ENCODE measurements at places on chromosomes 16 and 17.

DNA sequence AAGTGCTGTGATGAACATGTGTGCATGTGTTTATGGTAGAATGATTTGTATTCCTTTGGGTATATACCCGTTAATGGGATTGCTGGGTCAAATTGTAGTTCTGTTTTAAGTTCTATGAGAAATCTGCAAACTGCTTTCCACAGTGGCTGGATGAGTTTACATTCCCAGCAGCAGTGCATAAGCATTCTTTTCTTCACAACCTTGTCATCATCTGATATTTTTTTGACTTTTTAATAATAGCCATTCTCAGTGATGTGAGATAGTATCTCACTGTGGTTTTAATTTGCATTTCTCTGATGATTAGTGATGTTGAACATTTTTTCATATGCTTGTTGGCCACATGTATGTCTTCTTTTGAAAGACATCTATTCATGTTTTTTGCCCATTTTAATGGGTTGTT lies 18.5 kb downstream of the CCL8 start:
- no peak for DNase-seq

GRCh38 chr17:11645426-11645825 lies 47.2 kb downstream of the DNAH9 start:
- no peak for DNase-seq

DNA sequence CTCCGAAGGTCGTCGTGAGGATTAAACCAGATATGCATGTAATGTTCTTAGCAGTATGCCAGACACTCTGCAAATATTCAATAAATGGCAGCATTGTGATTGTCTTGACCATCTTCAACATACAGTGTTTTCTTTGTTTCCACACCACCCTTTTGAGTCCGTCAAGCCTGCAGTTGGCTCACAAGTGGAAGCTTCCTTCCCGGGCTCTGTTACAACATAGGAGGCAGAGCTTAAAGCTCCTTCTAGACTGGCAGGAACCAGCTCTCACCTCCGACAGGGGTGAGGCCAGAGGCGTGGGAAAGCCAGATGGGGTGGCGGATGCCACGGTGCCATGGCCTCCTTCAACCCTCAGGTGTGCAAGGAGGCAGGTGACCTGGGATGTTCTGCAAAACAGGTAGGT lies 138.3 kb downstream of the FOXL1 start:
- DNase-seq, result no peak

DNA sequence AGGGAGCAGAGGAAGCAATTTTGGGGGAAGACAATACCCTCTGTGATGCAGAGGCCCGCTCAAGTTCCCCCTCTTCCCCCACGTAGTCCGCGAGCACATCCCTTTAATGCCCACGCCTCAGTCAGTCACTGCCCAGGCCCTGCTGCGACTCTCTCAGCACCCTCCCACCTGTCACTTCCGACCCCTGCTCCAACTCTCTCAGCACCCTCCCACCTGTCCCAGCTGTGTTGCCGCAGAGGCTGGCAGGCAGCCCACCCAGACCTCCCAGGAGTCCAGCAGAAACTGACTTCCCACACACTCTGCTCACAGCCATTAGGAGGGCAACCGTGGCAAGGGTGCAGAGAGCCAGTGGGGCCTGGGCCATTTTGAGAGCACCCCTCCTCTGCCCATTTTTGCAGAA lies 92.7 kb downstream of the WSCD1 start:
- no peak for DNase-seq

DNA sequence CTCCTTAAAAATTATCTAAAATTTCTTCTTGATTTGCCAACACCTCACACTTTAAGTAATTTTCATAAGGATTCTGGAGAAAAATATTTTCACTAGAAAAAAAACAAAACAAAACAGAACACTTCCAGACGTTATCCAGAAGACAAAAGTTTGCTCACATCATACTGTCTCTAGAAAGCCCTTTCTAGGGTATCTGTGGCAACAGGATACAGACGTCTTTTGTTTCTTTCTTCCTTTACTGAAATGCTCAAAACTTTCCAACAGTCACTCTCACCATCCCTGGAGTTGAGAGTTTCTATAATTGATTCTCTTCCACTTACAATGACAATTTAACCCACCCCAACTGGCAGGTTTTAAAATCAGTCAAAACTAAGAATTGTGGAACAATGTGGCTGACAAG lies 2.6 kb downstream of the ZC3H7A start:
- DNase-seq, result no peak

- no peak for DNase-seq
These were observed 23.6 kb downstream of the GSDMB start for GRCh38 chr17:39894681-39895376.

GRCh38 chr17:33012522-33013033 lies 20.9 kb downstream of the SPACA3 start:
- no peak for DNase-seq

DNA sequence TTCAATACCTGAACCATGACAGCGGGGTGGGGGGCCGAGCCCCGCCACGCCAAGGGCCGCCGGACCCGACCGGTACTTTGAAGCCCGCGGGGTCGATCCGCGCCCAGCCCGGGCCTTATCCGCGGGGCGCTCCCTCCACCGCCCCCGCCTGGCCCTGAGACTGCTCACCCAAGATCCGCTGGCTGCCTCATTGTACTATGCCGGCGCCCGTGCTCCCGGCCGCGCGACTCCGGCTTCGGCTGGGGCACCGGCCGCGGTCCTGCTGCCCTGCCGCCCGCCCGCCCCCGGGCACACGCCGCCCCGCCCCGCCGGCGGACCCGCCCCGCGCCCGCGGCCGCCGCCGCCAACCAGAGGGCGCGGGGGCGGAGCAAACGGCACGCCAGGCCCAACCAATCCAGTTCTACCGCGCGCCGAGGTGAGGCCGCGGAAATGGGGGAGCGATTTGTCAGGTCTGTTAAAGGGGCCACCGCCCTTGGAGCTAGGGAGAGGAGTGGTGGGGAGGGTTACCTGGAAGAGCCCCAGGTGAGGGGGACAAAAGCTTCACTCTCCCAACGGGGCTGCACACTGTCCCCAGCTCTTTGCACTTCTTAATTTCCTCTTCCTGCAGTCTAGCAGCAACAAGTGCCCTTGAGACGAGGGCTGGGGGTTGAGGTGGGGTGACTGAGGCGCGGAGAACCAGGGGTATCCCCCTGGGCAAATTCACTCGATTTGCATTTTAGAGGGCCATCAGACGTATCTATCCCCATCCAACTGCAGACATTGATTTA lies at the start of gene TEX2:
Gene TEX2 (minus strand): TSS at position 261 of the 767 bp plus-strand sequence. CDS start 49,043 bp downstream, outside the sequence.
- peak; percentile 85 for DNase-seq

- DNase-seq, result no peak
These were observed 90.7 kb downstream of the PITPNC1 start for GRCh38 chr17:67467500-67468455.

DNA sequence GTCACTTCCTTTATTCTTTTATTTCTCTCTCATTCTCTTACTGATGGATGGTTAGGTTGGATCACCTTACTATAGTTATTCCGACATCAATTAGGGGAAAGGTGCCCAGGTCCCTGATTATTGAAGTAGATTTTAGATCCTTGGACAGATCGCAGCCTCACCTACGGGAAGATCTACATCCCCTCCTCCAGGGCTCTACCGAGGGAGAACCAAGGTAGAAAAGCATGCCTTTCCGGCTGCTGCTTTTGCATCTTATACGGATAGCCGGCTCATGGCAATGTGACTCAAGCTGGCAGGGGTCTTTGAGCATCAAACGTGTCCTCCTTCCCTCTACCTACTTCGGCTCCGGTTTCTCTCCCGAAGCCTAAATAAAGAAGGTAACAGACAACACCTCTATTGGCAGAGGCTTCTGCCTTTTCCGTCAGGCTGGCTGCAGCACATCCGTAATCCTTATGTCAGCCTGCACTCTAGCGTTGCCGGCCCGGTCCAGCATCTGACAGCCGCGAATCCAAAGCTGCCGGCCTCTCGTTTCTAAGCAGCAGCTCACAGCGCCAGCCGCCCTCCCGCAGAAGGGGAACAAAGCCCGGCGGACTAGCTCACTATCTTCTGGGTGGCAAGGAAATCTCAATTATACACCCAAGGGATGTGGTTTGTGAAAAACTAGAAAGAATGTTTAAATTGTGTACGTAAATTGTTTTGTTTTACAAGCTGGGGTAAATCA lies 46.9 kb downstream of the IRX6 start:
- DNase-seq, result no peak

DNA sequence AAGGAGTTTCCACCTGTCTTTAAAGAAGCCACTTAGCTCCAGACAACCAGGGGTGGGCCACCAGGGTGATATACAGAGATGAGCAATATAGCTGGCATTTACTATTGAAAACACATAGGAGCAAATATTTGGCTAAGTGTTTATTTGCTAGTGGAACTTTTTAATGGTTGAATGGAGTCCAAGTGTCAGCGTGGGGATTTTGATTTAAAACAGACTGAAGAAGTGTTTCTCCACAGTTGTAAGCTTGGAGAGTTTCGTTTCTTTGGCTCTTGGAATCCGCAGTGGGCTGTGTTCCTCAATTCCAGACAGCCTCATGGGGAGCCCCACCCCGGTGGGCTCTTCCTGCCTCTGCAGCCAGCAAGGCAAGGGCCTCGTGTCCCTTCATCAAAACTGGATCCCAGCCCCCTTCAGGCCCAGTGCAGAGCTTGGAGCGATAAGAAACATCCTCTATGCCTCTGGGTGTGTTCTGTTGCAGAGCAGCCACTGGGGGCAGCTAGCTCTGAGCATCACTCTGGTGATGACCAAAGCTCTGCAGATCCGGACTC lies 36.1 kb downstream of the NOG start:
- peak; percentile 2 for DNase-seq

DNA sequence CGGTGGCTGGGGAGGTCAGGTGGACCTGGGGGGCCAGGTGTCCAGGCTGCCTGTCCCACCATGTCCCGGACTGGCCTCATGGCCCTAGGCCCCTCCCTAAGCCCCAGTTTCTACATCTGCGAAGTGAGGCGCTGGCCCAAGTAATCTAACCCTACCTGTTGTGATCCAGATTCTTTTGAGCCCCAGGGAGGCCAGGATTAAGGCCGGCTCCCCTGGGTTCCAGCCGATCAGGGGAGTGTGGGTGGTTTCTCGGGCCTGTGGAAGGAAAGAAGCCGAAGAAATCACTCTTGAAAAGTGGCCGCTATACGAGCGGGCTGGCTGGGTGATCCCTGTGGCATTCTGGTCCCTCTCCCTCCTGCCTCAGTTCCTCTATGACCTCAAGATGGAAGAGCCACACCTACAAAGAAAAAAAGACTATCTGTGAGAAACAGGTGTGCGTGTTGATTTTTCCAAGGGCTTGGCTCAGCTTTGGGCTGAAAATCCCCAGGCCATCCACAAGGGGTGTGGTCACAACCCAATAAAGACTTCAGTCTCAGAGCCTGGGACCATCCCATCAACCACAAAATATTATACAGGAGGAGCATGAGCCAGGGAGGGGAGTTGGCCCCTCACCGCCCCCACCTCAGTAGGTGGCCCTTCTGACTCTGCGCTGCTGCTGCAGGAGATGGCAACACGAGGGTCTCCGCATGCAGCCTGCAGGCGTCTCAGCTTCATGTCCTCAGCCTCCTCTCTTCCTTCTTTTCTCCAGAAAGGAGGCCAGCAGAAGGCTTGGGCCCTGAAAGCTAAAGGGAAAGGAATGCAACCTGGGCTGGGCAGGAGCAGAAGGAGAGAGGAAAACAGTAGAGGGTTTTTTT lies 20.3 kb downstream of the GPR142 start:
- DNase-seq, result no peak

- DNase-seq, result no peak
These were observed 8.5 kb upstream of the SLC39A11 start for GRCh38 chr17:73101031-73101430.

GRCh38 chr17:77829843-77830799 lies 128.4 kb upstream of the TNRC6C start:
- DNase-seq, result no peak

GRCh38 chr16:80047842-80048241 lies 447.3 kb upstream of the MAF start:
- DNase-seq, result no peak

DNA sequence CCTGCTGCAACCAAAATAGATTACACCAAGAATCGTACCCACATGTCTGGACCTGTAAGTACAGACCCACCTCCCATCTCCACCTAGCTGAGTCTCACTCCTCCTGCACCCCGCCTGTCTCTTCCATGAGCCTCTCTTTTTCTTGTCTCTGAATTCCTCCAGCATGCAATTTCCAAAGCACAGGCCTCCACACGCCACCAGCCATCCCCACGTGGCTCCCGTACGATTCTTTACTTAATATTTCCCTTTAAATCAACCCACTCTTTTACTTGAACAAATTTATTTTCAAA lies 1.2 kb downstream of the RPH3AL start:
- DNase-seq, result no peak

GRCh38 chr16:53068423-53068833 lies 13.6 kb downstream of the CHD9 start:
- no peak for DNase-seq

GRCh38 chr16:29820271-29820701 lies at the start of gene MVP:
Gene MVP, plus strand, starts transcription at chr16:29820462. Its CDS starts 10,088 bp downstream, at chr16:29830550.
- DNase-seq, result peak; percentile 30

DNA sequence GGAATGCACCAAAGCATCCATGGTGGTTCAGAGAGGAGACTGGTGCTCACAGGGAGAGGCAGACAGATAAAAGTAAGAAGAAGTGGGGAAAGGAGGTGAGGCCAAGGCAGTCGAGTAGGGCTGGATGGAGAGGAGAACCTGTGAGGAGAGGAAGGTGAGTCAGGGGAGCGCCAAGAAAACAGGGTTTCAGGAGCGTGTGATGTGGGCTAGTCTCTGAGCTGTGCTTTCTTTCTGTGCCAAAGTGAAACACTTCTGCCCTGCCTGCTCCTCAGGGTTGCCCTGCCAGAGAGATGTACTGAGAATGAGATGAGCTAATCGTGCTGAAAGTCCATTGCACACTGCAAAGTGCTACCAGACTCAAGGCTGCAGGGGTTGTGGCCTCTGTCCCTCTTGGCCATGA lies 310.7 kb upstream of the CCL2 start:
- DNase-seq, result no peak

GRCh38 chr16:88391144-88391850 lies 8.5 kb downstream of the ZNF469 start:
- no peak for DNase-seq

DNA sequence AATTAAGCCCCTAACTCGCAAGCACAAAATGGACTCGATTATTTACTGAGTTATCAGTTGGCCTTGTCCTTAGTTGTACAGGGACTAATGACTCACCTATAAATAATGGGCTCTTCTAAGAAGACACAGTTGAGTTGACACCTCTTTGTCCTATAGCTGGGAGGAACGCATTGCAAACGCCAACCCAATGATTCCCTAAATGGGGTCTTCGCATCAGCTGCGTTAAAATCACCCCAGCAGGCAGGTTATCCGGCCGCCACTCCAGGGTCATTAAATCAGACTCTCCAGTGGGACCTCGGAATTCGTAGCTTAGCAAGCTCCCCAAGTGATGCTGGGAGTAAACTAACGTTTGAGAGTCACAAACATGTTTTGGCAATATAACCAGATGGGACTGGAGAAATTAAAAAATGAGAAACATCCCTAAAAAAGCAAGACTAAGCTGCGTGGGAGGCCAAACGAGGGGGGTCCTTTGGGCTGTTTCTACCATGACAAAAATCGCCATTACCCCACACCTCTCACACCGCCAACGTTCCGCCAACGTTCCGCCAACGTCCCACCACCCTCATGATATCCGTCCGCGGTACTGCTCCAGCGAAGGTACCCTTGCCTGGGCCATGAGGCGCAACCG lies 932 bp upstream of the NFE2L1 start:
- no peak for DNase-seq

All from activated CD4-positive, alpha-beta T cell treated with anti-CD3 and anti-CD28 coated beads, Interleukin-2, amount 50 U/mL, for 1 hour (primary cell).